Activated CD4-positive, alpha-beta T cell treated with anti-CD3 and anti-CD28 coated beads, Interleukin-2, amount 10 ng/mL, durations not matched to agents 24 days and 14 days (primary cell): ENCODE measurements at places on chromosomes 12 and 14. TPM values are rescaled to one million over a fixed set of nuclear protein-coding genes. Genes with fewer than 3 reads are reported as not detected.

TAS2R43 gene
- 1.2 and 1.3 TPM in 2 replicates for total RNA-seq

MYRFL gene
- total RNA-seq = not detected in 2 replicates

NKX2-1 gene
- not detected in 2 replicates for total RNA-seq

CAPZA3 gene
- total RNA-seq = not detected in 2 replicates

DNA sequence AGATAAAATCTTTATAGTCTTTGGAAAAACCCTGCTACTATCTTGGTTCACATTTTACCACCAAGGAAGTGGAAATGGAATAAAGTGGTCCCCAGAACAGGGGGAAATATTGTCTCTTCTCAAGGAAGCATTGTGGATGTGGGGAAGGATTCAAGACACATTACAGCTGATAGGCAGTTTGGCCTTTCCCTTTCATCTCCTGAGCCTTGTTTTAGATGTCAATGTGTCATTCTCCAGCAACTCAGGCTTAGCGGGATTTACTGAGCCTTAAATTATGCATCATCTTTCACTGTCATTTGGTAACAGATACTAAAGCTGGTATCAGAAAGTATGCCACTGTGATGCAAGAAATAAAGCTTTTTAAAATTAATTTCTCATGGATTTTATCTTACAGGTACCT lies 136.2 kb downstream of the STXBP6 start:
- H3K4me1 ChIP-seq = no peaks in the 10 kb centered on the region
- no peaks in the 10 kb centered on the region for H3K36me3 ChIP-seq
- H3K27ac ChIP-seq = no peak overlapping the region
- H3K4me3 ChIP-seq = no peak overlapping the region
- DNase-seq = no peak
- H3K27me3 ChIP-seq = peaks cover 15% of the 10 kb centered on the region

- DNase-seq = no peak
- H3K27me3 ChIP-seq = peaks cover 3% of the 10 kb centered on the region
- H3K4me1 ChIP-seq = no peaks in the 10 kb centered on the region
- H3K36me3 ChIP-seq = no peaks in the 10 kb centered on the region
- no peak overlapping the region for H3K4me3 ChIP-seq
These were observed 7.0 kb upstream of the BDKRB1 start for GRCh38 chr14:96249029-96249428.

DNA sequence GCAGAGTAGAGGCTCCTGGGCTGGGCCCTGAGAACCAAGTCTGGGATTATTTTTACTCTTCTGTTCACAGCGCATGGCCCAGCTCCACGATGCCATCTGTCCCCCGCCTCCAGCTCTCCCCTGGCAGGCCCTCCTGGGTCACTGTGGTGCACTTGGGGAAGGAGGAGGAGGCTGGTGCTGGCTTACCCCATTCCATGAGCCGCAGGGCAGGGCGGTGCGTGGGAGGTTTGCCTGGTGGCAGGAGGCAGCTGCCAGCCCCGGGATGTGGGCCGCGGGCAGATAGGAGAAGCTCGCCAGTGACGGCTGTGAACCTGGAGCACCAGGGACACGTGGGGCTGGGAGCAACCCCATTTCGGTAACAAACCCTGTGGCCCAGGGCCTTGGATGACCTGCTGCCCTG lies 23.2 kb downstream of the TEAD4 start:
- no peak overlapping the region for H3K4me3 ChIP-seq
- no peak overlapping the region for H3K27ac ChIP-seq
- no peak for DNase-seq
- H3K27me3 ChIP-seq = no peaks in the 10 kb centered on the region
- no peaks in the 10 kb centered on the region for H3K4me1 ChIP-seq
- H3K36me3 ChIP-seq = no peaks in the 10 kb centered on the region

DNA sequence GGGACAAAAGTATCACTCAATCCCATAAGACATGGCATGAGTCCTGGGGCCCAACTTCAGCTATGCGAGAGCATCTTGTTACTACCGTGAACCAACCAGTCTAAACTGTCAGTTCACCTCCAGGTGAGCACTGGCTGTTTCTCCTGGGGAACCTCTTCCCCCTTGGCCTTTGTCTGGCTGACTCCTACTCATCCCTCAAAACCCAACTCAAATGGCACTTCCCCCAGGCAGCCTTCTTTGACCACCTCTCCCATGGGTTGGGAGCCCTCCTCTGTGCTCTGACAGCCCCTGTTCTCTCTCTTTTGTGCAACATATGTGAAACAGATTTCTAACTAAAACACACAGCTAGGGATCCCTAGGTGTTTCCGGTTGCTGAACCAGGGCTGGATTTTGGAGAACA lies 37.7 kb downstream of the FOXN4 start:
- DNase-seq = no peak
- no peak overlapping the region for H3K27ac ChIP-seq
- H3K4me3 ChIP-seq = no peak overlapping the region
- H3K27me3 ChIP-seq = peaks cover 4% of the 10 kb centered on the region

DNA sequence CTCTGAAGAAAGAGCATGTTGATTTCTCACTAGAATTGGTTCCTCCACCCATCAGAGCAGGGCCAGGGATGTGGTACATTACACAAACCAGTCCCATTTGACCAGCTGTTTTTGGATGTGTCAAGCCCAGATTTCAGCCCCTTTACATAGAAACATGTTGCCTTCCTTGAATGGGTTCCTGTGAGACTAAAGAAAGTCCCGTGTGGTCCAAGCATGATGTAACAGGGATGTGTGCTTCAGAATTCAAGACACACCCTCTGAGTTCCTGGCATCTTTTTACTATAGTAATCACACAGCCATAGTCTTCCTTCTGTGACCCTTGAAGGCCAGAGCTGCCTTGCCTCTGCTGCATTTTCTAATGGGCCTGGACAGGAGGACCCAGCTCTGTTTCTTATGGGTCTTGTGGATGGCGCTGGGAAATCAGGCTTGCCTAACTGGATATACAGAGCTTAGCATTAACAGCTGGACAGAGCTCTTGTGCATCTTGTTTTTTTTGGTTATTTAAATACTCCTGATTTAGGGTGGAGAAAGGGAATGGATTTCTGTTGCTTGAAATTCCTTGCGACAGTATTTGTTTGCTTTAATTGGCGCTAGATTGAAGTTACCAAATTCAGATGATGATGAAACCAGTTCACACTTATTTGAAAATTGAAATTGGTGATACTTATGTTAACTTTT lies 341.0 kb downstream of the ZFP36L1 start:
- no peaks in the 10 kb centered on the region for H3K27me3 ChIP-seq
- DNase-seq = no peak
- no peaks in the 10 kb centered on the region for H3K4me1 ChIP-seq
